Activated naive CD8-positive, alpha-beta T cell treated with anti-CD3 and anti-CD28 coated beads for 36 hours (primary cell): ENCODE measurements at places on chromosomes 1 and 21.

GRCh38 chr21:34613679-34614627 lies 960 bp downstream of the RCAN1 start:
- H3K27me3 ChIP-seq: no peaks in the 10 kb centered on the region
- H3K4me3 ChIP-seq: peak overlapping the region; percentile 83
- H3K27ac ChIP-seq: peak overlapping the region; percentile 42
- H3K4me1 ChIP-seq: peaks cover 33% of the 10 kb centered on the region
- DNase-seq: peak; percentile 6
- H3K36me3 ChIP-seq: no peaks in the 10 kb centered on the region

GRCh38 chr1:164781972-164782371 lies 223.0 kb downstream of the PBX1 start:
- H3K4me3 ChIP-seq: no peak overlapping the region
- no peaks in the 10 kb centered on the region for H3K27me3 ChIP-seq
- H3K27ac ChIP-seq: no peak overlapping the region
- no peaks in the 10 kb centered on the region for H3K36me3 ChIP-seq
- DNase-seq: no peak

GRCh38 chr1:5428351-5428750 lies 563.9 kb downstream of the NPHP4 start:
- peaks cover 20% of the 10 kb centered on the region for H3K4me1 ChIP-seq
- DNase-seq: no peak
- no peaks in the 10 kb centered on the region for H3K36me3 ChIP-seq
- no peak overlapping the region for H3K27ac ChIP-seq

- H3K4me3 ChIP-seq: peak overlapping the region; percentile 96
- peak overlapping the region; percentile 91 for H3K27ac ChIP-seq
- no peaks in the 10 kb centered on the region for H3K27me3 ChIP-seq
- H3K36me3 ChIP-seq: no peaks in the 10 kb centered on the region
These were observed 774 bp upstream of the WDTC1 start for GRCh38 chr1:27233667-27234048.

GRCh38 chr1:170303034-170303433 lies 157.3 kb downstream of the NTMT2 start:
- no peak for DNase-seq
- no peak overlapping the region for H3K4me3 ChIP-seq
- H3K4me1 ChIP-seq: no peaks in the 10 kb centered on the region
- no peak overlapping the region for H3K27ac ChIP-seq

GRCh38 chr1:47161298-47162040 lies 24.2 kb downstream of the CYP4A22 start:
- H3K27me3 ChIP-seq: peaks cover 39% of the 10 kb centered on the region
- no peaks in the 10 kb centered on the region for H3K36me3 ChIP-seq
- H3K4me1 ChIP-seq: no peaks in the 10 kb centered on the region
- no peak overlapping the region for H3K27ac ChIP-seq
- H3K4me3 ChIP-seq: no peak overlapping the region
